A549 treated with ZK216348 at 1 μM for 4 hours (cell line): ENCODE measurements at places on chromosomes 3 and 15. TPM values are rescaled to one million over a fixed set of nuclear protein-coding genes. Genes with fewer than 3 reads are reported as not detected.

The CFAP100 gene
- not detected in 5 replicates for total RNA-seq

The INKA1 gene
- total RNA-seq, result 1.1 to 3.0 TPM (median 2.3 TPM) in 5 replicates

The SKOR1 gene
- 0.05 to 0.08 TPM (median 0.06 TPM) in 4 of 5 replicates, not detected in the other for total RNA-seq

The ZNF662 gene
- total RNA-seq, result not detected in 5 replicates

The SI gene
- not detected in 5 replicates for total RNA-seq

The IL20RB gene
- total RNA-seq, result 0.77 to 1.3 TPM (median 0.94 TPM) in 5 replicates

The WDR93 gene
- 0.09 to 0.64 TPM (median 0.18 TPM) in 5 replicates for total RNA-seq

The ADIPOQ gene
- not detected in 5 replicates for total RNA-seq
